Right kidney (tissue), 9 donors: ENCODE measurements at places on chromosomes 4 and X.
A peak's percentile ranks its signal among the peaks of the same experiment; 100 is the strongest.

- DNase-seq: no peak
These were observed 108.2 kb upstream of the ACSL4 start for GRCh38 chrX:109841257-109841656.

GRCh38 chrX:134883137-134883700 lies 107.6 kb upstream of the SMIM10 start:
- DNase-seq: no peak

GRCh38 chr4:77104791-77105540 lies 29.2 kb upstream of the CCNI start:
- DNase-seq: peak; percentile 51

- DNase-seq: no peak
These were observed 146.0 kb upstream of the ZXDB start for GRCh38 chrX:57445832-57446231.
